Stimulated activated CD4-positive, alpha-beta T cell treated with anti-CD3 and anti-CD28 coated beads, Interleukin-1b, Interleukin-23, amount 100 ng/mL, for 4 hours (primary cell): ENCODE measurements at places on chromosomes 12 and 14.

- no peak for DNase-seq
These were observed 25.0 kb upstream of the GSG1 start for GRCh38 chr12:13128291-13128965.

GRCh38 chr12:78442454-78442801 lies 422.1 kb upstream of the SYT1 start:
- no peak for DNase-seq

DNA sequence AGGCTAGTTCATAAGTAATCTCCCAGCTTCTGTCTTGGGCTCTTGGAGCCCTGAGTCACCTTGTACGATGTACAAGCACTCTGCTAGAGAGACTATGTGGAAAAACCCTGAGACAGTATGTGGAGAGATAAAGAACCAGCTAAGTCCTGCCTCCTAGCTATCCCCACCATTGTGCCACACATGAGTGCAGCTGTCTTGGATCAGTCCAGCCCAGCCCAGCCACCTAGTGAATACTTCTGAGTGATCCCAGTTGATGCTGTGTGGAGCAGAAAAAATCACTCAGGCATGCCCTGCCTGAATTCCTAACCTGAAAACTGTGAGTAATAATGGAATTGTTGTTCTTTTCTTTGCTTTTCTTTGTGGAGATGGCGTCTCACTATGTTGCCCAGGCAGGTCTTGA lies 5.1 kb upstream of the SERPINA6 start:
- no peak for DNase-seq

GRCh38 chr14:102930753-102931579 lies 8.5 kb downstream of the AMN start:
- DNase-seq, result no peak

GRCh38 chr12:10563966-10564365 lies 49.4 kb downstream of the MAGOHB start:
- DNase-seq, result no peak

- no peak for DNase-seq
These were observed 8.3 kb upstream of the PPP1R13B start for GRCh38 chr14:103855734-103856095.

DNA sequence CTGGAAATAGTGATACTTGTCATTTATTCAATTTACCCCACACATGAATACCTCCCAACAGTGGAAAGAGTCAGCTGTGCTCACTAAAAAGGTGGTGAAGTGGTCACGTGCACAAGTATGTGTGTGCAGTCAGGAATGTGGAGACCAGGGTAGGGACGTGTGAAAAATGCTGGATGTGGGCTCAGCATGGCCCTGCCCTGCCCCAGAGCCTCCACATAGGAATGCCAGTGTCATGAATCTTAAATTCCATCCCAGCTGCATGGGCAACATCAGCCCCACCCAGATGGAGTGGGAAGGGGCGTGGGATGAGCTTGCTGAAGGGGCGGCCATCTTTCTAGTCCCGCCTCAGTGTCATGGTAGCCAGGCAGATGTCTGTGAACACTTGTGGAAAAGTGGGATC lies 87.7 kb downstream of the C12orf75 start:
- no peak for DNase-seq

DNA sequence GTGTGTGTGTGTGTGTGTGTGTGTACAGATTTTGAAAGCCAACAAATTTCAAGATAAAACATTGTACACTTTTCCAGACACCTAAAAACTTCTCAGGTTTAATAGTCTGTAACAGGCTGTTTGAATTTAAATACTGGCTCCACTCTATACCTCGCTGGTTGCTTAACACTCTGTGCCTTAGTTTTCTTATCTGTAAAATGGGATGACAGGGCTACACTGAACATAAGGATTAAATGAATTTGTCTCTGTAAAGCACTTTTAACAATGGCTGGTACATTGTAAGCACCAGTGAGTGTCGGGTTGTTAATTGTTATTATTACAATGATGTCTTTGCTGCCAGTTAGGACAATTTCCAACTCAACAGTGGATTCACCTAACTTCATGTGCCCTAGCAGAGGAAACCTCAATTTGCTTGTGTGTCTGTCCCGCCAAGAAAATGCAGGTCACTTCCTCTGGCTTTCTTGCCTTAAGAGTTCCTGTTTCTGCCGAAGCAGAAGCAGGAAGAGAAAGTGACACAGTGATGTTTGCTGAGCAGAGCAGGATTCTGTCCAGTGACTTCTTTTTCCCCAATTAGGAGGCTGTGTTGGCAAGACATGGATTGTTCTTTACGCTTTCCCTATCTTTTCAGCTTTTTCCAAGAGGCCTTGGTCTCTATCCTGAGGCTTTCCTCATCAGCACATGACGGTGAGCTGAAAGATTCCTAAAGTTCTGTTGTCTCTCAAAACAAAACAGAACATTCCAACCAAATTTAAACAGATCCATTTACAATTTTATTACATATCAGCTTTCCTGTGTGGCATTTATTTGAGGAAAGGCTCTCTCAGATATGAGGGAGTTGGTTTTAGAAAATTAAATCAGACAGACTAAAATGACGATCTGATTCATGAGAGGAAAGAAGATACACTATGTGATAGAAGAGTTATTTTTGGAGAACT lies 154.1 kb upstream of the ATP2B1 start:
- DNase-seq, result no peak

DNA sequence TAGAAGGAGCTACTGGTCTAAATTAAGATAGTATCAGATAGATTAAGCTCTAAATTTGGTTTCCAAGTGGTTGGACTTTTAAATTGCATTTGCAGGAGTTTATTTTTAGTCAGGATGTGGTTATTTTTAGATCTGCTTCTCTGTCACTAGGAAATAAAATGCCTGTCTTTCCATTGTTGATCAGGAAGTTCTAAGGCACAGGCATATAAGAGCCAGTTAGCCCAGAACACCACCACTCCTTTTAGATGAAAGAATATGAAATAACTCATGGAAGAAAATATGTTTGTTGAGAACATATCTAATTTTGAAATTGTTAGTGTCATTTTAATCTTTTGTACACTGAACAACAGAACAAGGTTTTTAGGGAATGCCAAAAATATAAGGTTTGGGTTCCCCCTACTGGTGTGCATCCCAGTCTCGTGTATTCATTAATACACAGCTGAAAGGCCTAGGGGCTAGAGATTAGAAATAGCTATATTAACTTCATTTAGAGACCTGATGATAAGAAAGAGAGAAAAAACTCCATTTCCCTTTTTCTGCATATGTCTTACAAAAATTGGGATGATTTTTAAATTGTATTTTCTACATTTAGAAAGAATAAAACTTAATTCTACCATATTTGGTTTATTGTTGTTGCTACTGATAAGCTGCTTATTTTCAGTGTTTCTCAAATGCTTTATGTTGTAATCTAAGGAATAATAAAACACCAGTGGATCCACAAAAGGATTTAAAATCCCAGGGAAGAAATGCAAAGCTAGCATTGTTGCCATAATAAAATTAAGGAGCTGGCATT lies 67.2 kb downstream of the RIC8B start:
- DNase-seq, result peak; percentile 25

- no peak for DNase-seq
These were observed 5.1 kb upstream of the NKX2-1 start for GRCh38 chr14:36524874-36525745.

DNA sequence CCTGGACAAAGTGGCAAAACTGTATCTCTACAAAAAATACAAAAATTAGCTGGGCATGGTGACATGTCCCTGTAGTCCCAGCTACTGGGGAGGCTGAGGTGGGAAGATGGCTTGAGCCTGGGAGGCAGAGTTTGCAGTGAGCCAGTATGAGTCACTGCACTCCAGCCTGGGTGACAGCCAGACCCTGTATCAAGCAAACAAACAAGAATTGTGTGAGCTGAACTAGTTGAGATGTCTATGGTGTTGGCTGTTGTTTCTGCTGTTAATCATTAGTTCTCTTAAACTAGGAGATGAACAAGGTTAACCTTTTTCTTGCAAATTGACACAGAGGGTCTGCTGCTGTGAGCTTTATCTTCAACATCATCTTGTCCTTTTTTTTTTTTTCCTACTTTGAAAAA lies 23.6 kb downstream of the RASSF3 start:
- no peak for DNase-seq

- no peak for DNase-seq
These were observed 211.4 kb upstream of the RTL1 start for GRCh38 chr14:101114726-101115515.

DNA sequence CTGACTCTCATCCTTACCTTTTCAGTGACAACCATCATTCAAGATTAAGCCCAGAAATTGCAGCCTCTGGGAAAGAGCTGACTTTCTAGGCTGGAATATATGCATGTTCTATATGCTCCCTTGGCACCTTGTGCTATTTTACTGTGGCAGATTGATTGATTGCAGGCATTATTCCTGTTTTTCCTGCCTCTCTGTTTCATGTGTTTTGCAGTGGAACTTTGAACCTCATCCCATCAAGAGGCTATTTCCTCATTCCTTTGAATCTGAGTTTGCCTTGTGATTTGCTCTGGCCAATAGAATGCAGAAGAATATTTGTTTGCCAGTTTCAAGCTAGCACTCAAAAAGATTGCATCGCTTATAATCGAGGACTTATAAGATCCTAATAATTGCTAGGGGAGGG lies 174.8 kb upstream of the DCN start:
- DNase-seq, result no peak

GRCh38 chr12:129607301-129607700 lies 296.5 kb downstream of the TMEM132D start:
- no peak for DNase-seq

DNA sequence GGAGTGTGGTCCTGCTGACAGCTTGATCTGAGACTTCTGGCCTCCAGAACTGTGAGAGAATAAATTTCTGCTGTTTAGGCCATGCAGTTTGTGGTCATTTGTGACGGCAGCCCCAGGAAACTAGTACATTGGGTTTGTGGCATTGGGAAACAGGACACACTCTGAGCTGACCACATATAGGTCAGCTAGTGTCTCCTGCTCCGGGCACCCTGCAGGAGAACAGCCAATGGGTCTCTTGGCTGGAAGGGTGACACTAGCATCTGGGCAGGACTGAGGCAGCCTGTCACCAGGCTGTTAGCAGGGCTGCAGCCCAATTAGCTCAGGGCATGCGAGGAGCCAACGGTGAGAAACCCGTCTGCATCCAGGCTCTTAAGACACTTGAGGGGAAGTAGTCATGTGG lies 83.2 kb downstream of the PITPNM2 start:
- no peak for DNase-seq

DNA sequence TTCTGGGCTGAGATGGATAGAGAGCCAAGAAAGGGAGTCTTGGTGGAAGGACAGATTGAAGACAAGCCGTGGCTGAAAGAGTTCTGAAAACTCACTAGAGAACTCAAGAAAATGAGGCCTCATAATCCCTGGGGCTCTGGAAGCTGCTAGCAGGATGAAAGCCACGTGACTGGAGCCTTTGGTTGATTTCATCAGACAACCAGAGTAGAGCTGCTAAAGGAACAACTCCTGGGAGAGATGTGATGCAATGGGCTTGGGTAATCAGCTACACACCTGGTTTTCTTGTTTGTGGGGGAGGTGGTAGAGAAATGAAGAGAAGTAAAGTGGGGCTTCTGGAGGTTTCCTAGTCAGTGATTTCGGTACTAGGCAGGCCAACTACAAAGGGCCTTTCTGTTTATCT lies 13.4 kb downstream of the CSRNP2 start:
- DNase-seq, result no peak

- DNase-seq, result no peak
These were observed 34.5 kb upstream of the ARID2 start for GRCh38 chr12:45695035-45695434.

DNA sequence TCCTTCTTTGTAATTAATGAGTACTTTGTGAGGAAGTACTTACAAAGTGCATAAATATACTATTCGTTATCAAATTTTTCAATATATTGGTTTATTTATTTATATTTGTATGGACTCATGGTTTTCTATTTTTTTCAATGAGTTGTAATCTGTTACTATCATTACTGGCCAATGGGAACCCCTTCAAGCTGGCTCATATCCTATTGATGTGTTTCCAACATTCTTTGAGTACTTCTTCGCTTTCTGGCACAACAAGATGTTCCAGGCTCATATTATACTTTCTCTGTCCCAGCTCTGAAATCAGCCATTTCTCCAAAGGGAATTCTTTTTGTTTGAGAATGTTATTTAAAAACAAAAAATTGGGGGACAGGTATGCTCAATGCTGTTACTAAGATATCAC lies 17.5 kb downstream of the YBX3 start:
- DNase-seq, result no peak

DNA sequence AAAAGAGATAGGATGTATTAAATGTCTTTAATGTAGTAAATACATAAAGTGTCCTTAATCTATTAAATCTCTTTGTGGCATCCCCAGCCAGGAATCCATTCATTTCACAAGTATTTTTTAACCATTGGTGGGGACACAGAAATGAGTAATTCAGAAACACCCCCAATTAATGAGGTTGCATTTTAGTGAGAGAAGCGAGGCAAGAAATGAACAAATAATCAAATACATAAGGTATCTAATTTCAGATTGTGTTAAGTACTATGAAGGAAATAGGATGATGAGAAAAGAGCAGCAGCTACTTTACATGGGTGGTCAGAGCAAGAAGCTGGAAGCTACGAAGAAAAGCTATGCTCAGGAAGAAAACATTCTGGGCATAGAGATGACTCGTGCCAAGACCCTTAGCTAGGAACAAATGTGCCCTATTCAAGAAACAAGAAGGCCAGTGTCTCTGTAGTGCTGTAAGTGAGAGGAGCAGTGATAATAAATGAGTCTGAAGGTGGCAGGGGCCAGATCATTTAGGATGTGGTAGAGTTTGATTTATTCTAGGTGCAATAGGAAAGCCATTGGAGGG lies 60.5 kb upstream of the IGF1 start:
- DNase-seq, result no peak

GRCh38 chr12:77060883-77061240 lies 4.5 kb downstream of the E2F7 start:
- DNase-seq, result no peak

GRCh38 chr12:24751181-24751580 lies 197.7 kb downstream of the BCAT1 start:
- no peak for DNase-seq

DNA sequence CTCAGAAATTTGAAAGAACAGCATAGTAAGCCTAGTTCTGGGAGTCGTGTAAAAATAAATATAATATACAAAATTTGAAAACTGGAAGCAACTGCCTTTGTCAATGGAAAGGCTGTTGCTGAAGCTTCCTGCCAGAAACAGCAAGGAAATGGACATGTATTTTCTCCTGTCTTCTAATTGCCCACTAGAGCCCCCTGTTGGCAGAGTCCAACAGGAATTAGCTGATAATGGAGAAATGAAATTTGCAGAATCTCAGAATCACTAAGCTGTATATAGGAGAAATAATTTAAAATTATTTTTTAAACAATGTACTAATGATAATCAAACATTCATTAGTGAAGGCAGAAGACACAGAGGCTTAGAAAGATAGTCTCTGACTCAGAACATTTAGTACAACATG lies 414.8 kb downstream of the SLC6A15 start:
- DNase-seq, result no peak

- no peak for DNase-seq
These were observed 348.5 kb upstream of the TBX3 start for GRCh38 chr12:115032521-115032920.

- no peak for DNase-seq
These were observed 7.0 kb upstream of the NUAK1 start for GRCh38 chr12:106145539-106146447.

DNA sequence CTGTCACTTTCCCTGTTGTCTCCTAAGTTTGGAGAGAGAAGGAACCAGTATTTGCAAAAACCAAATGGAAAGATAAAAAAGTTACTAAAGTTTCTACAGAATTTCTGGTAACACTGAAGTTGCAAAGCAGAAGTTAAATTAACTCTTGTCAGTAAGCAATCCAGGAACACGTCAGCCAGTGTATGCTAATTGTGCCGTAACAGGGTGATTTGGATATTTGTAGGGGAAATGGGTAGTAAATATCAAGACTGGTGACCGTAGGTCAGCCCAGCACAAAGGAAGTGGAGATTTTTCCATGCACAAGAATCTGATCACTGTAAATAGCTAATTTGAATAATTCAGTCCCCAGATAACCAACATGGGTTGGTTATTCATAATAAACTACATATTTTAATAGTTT lies 2.3 kb downstream of the CDKN1B start:
- no peak for DNase-seq
